Memory B cell (primary cell): ENCODE measurements at places on chromosomes 5 and 9.

- H3K27ac ChIP-seq: no peak overlapping the region
- H3K36me3 ChIP-seq: no peaks in the 10 kb centered on the region
- no peak for DNase-seq
- no peak overlapping the region for H3K4me3 ChIP-seq
- H3K27me3 ChIP-seq: peaks cover 24% of the 10 kb centered on the region
- H3K4me1 ChIP-seq: no peaks in the 10 kb centered on the region
Measured at GRCh38 chr9:131814707-131815106, 74.8 kb upstream of the RAPGEF1 start.

- no peak for DNase-seq
- H3K27me3 ChIP-seq: no peaks in the 10 kb centered on the region
- H3K4me1 ChIP-seq: no peaks in the 10 kb centered on the region
- no peak overlapping the region for H3K27ac ChIP-seq
Measured at GRCh38 chr9:108551030-108551841, 304.6 kb downstream of the ACTL7B start.

DNA sequence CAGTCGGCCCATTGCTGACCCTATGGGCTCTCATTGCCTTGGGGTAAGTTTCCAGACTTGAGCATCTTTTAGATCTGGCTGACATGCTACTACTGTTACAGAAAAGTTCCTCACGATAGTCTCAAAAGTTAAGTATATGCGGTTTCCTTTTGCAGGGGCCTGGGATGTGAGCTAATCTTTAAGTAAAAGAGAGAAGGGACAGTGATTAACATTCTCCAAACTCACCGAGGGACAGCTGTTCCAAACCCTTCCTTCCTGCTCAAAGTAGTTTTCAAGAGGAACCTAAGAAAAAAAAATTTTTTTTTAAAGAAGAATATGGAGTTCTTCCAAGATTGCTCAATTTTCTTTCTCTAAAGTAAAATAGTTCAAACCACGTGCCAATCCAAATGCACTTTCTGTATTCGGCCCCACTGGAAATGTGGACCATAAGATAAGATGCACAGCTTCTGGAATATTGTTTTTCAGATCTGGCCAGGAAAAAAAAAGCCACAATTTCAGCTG, 168.0 kb upstream of the SPRY4 start:
- no peaks in the 10 kb centered on the region for H3K36me3 ChIP-seq
- H3K27me3 ChIP-seq: peaks cover 4% of the 10 kb centered on the region
- no peak overlapping the region for H3K4me3 ChIP-seq
- DNase-seq: no peak
- no peak overlapping the region for H3K27ac ChIP-seq

- no peak overlapping the region for H3K27ac ChIP-seq
- H3K27me3 ChIP-seq: peaks cover 4% of the 10 kb centered on the region
- H3K4me1 ChIP-seq: no peaks in the 10 kb centered on the region
- no peak for DNase-seq
- H3K36me3 ChIP-seq: no peaks in the 10 kb centered on the region
Measured at GRCh38 chr5:103498211-103498610, 64.4 kb downstream of the NUDT12 start.

GRCh38 chr9:136232969-136233368, 12.6 kb downstream of the QSOX2 start:
- no peaks in the 10 kb centered on the region for H3K27me3 ChIP-seq
- H3K36me3 ChIP-seq: peaks cover 30% of the 10 kb centered on the region
- no peak for DNase-seq
- H3K4me3 ChIP-seq: no peak overlapping the region

DNA sequence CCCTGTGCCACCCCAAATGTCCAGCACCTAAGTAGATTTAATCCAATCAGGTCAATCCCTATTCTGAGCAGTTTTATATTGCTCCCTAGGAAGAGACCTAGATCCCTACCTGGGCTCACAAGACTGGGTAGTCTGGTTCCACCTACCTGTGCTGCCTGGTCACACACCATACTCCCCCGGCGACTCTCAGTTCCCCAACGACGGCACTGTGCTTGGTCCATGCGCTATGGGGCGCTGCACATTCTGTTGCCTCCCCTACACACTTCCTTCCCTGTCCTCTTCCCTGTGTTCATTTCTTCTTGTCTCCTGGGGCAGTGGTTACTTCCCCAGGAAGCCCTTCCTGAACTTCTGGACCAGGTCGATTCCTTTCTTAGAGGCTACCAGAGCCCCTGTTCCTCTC, 109.9 kb upstream of the IL12B start:
- H3K27ac ChIP-seq: no peak overlapping the region
- no peak overlapping the region for H3K4me3 ChIP-seq
- H3K36me3 ChIP-seq: peaks cover 2% of the 10 kb centered on the region

DNA sequence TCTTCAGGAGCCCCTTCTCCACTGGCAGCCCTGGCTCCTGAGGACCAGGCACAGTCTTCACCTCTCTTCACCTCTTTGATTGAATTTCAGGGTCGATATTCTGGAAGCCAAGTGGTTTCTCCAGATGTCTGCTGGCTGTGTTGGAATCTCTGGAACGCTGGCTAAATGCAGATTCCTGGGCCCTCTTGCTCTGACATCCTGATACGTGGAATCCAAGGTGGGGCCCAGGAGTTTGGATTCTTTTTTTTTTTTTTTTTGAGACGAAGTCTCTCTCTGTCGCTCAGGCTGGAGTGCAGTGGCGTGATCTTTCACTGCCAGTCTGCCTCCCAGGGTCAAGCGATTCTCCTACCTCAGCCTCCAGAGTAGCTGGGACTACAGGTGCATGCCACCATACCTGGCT, 26.8 kb upstream of the IER5L start:
- H3K27ac ChIP-seq: no peak overlapping the region
- no peaks in the 10 kb centered on the region for H3K36me3 ChIP-seq
- H3K27me3 ChIP-seq: no peaks in the 10 kb centered on the region
- H3K4me3 ChIP-seq: no peak overlapping the region

GRCh38 chr5:122091936-122092600, 14.0 kb upstream of the LOX start:
- no peak overlapping the region for H3K4me3 ChIP-seq
- H3K27ac ChIP-seq: no peak overlapping the region
- H3K4me1 ChIP-seq: no peaks in the 10 kb centered on the region
- peaks cover 4% of the 10 kb centered on the region for H3K27me3 ChIP-seq
- H3K36me3 ChIP-seq: no peaks in the 10 kb centered on the region

DNA sequence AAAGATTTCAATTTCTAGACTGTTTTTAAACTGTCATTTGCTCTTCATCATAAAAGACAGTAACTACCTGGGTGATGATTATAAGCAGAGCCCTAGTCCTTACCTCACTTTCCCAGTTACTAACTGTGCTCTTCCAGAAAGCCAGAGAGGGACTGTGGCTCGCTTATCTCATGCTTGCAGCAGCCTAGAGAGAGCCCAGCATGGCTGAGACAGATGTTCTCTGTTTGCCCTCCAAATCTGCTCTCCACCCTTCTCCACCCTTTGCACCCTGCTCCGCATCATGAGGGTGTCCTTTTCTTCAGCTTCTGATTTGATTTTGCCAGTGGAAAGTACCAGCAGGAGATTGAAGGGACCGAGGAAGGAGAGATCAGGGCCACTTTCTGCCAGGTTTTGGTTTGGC, 61.2 kb upstream of the SELENOP start:
- no peak overlapping the region for H3K27ac ChIP-seq
- no peak for DNase-seq
- peaks cover 9% of the 10 kb centered on the region for H3K27me3 ChIP-seq
- no peak overlapping the region for H3K4me3 ChIP-seq

- no peaks in the 10 kb centered on the region for H3K36me3 ChIP-seq
- H3K4me1 ChIP-seq: no peaks in the 10 kb centered on the region
Measured at GRCh38 chr5:59245198-59245597, 648.3 kb downstream of the PDE4D start.

- no peak overlapping the region for H3K4me3 ChIP-seq
- H3K4me1 ChIP-seq: no peaks in the 10 kb centered on the region
- no peak overlapping the region for H3K27ac ChIP-seq
Measured at GRCh38 chr9:89204801-89205200, 26.2 kb upstream of the SHC3 start.

DNA sequence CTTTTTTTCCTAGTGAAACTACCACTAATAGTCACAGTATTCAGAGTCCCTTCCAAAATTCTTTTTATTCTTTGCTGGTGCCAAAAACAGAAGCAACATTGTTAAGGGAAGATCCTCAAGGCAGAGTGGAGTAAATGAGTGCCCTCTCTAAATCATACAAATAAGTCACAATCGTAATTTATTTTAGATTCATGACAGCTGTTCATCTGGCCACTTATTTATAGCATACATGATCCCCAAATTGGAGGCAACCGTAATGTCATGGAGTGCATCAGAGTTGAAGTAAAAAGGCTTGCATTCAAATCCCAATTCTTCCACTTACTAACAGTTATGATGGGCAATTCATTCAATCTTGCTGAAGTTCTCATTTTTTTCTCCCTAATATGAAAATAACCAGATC, 33.4 kb downstream of the POLK start:
- no peak overlapping the region for H3K4me3 ChIP-seq
- DNase-seq: no peak
- H3K4me1 ChIP-seq: peaks cover 11% of the 10 kb centered on the region
- H3K27ac ChIP-seq: no peak overlapping the region
- H3K36me3 ChIP-seq: peaks cover 9% of the 10 kb centered on the region
- H3K27me3 ChIP-seq: no peaks in the 10 kb centered on the region

- H3K27me3 ChIP-seq: no peaks in the 10 kb centered on the region
- no peaks in the 10 kb centered on the region for H3K36me3 ChIP-seq
- no peak for DNase-seq
- no peaks in the 10 kb centered on the region for H3K4me1 ChIP-seq
Measured at GRCh38 chr9:100990605-100991381, 37.7 kb upstream of the PLPPR1 start.
